ENCODE measurements at places on chromosomes 13 and 19.

DNA sequence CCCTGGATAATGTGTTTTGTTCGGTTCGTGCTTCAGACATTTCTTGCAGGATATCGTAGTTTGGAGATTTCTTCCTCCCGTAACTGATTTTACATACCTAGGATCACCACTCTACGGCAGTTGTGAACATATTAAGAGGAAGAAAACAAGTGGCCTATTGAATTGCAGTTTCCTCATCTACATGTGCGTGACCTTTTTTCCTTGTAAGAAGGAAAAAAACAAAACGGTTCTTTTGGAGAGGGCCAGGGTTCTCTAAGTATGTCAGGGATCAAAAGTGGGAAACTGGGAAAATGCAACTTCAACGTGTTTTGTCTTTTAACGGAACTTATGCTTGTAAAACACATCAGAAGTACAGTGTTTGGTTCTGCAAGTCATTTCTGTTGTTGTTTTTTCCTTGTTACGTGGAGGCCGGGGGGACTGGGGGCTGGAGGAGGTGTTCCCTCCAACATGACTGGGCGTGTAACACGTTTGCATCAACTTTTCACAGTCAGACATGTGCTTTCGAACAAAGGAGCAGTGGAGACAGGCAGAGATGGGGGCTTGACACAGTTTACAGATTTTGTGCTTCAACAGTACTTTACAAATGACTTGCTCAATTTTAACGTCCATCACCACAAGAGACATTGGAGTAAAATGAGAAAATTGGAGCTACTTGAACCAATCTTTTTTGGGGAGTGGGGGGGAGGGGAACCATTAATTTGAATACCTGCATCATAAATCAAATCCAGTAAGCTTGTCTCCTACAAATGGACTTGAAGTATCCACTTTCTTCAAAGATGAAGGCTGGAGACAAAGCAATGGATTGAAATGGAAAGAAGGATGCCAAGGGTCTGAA is 3.8 kb downstream of the ZC3H4 start:
- peak; percentile 50 for DNase-seq

DNA sequence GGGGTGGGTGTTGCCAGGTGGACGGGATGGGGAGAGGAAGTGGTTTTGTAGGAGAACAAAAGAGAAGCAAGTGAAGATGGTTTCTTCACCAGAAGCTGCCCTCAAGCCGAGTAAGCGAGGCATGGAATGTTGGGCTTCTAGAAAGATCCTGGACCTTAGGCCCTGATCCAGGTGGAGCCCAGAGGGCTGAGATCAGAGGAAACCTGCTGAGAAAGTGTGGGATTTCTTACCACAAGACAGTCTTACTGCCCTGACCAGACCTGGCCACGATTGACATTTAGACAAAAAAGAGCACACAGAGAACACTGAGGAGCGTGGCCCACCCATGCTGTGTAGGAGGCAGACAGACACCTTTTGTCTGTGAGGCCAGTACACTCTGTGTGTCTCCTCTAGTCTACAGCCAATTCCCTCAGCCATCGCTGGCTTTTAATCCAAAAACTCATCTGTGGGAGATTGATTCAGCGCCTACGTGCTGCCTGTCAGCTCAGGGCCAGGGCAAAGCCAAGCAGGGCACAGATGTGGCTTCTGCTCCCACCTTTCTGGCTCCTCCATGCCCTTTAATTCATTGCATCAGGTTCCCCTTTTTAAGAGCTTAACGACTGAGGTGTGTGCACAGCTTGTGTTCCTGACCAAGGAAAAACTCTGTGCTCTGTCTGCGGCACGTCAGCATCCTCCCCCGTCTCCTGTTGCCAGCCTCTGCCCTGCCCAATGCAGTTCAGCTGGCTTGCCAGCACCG is 123.3 kb downstream of the AKAP11 start:
- DNase-seq = no peak

- peak; percentile 2 for DNase-seq
Measured at GRCh38 chr19:31784671-31785101, 435.4 kb upstream of the TSHZ3 start.

GRCh38 chr13:71864986-71865873 is 1.8 kb downstream of the DACH1 start:
- peak; percentile 15 for DNase-seq

GRCh38 chr19:5960005-5961001 is 17.6 kb downstream of the RANBP3 start:
- DNase-seq = no peak

GRCh38 chr13:105817498-105817897 is 718.0 kb downstream of the EFNB2 start:
- no peak for DNase-seq

- DNase-seq = no peak
Measured at GRCh38 chr13:96090240-96091101, 564 bp downstream of the HS6ST3 start.

DNA sequence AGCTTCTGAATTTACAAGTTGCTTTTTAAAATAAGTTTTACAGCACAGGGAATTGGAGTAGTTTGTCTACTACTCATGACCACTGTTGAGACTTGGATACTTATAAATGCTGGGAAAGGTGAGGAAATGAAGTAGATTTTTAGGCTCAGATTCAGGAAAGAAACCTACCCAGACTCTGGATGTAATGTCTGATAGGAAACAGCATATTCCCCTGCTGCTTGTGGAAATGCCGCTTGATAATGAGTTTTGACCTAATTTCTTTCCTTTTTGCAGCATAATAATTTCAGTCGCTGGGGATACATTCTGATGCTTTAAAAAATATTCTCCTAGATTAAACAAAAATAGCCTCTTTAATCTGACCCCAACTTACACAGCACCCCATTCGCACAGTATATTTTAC is 53.6 kb downstream of the SLC10A2 start:
- DNase-seq = no peak

Measured in muscle of back (tissue), 13 donors.